ENCODE measurements at places on chromosomes 12 and 14.

- no peaks in the 10 kb centered on the region for H3K36me3 ChIP-seq
- no peak for DNase-seq
- H3K27ac ChIP-seq = no peak overlapping the region
- no peaks in the 10 kb centered on the region for H3K4me1 ChIP-seq
- H3K27me3 ChIP-seq = no peaks in the 10 kb centered on the region
- H3K4me3 ChIP-seq = no peak overlapping the region
Measured at GRCh38 chr12:4346931-4347330, 25.9 kb downstream of the TIGAR start.

- peak; percentile 57 for DNase-seq
- H3K27ac ChIP-seq = peak overlapping the region; percentile 89
- no peaks in the 10 kb centered on the region for H3K27me3 ChIP-seq
- H3K36me3 ChIP-seq = peaks cover 39% of the 10 kb centered on the region
- peaks cover 34% of the 10 kb centered on the region for H3K4me1 ChIP-seq
Measured at GRCh38 chr12:56629459-56630179, 507 bp downstream of the BAZ2A start.

GRCh38 chr14:20836668-20837338 lies 34.2 kb upstream of the RNASE1 start:
- H3K36me3 ChIP-seq = no peaks in the 10 kb centered on the region
- no peaks in the 10 kb centered on the region for H3K27me3 ChIP-seq
- H3K27ac ChIP-seq = no peak overlapping the region
- H3K4me1 ChIP-seq = no peaks in the 10 kb centered on the region
- peak; percentile 36 for DNase-seq

DNA sequence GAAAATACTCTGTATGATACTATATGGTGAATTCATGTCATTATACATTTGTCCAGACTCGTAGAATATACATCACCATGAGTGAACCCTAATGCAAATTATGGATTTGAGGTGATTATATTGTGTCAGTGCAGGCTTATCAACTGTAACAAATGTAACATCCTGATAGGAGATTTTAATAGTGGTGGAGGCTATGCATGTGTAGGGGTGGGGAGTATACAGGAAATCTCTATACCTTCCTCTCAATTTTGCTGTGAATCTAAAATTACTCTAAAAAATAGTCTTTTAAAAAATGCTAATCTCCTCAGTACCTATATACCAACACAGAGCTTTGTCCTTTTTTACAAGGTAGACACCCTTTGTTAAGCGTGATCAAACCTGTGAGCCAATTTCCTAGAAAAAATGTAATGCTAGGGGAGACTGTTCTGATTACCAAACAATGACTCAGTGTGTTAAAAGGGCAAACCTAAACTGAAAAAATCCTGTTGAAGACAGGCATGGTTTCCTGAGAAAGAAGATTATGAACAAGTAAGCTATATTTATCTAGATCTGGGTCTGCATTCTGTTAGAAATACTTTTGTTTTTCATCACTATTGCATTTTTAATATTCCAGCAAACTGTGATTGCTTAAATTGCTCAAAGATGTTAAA lies 170.9 kb downstream of the DUSP6 start:
- H3K4me1 ChIP-seq = no peaks in the 10 kb centered on the region
- no peaks in the 10 kb centered on the region for H3K27me3 ChIP-seq
- H3K36me3 ChIP-seq = no peaks in the 10 kb centered on the region
- H3K4me3 ChIP-seq = no peak overlapping the region

- no peak overlapping the region for H3K4me3 ChIP-seq
- no peaks in the 10 kb centered on the region for H3K4me1 ChIP-seq
- H3K36me3 ChIP-seq = no peaks in the 10 kb centered on the region
- no peak for DNase-seq
Measured at GRCh38 chr14:28704153-28704552, 62.4 kb upstream of the FOXG1 start.

DNA sequence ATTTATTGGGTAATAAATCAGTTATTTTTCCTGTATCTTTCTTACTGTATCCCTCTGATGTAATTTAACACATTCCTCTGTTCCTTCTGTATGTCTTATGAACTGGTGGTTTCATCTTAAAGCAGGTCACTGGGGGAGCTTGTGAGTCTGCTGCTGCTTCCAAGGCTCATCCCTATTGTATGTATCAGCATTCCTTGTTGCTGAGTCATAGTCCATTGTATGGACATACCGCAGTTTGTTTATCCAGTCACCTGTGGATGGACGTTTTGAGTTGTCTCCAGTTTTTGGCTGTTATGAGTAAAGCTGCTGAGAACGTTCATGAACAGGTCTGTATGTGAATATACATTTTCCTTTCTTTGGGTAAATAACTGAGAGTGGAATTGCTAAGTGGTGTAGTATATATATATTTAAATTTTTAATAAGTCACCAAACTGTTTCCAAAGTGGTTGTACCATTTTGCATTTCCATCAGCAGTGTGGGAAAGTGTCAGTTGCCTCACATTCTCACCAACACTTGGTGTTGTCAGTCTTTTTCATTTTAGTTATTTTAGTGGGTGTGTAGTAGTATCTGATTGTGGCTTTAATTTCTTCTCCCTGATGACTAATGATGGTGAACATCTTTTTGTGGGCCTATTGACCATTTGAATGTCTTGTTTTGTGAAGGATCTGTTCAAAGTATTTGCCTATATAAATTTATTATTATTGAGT lies 82.7 kb downstream of the BEGAIN start:
- H3K4me1 ChIP-seq = peaks cover 9% of the 10 kb centered on the region
- H3K4me3 ChIP-seq = no peak overlapping the region
- H3K27ac ChIP-seq = no peak overlapping the region
- H3K27me3 ChIP-seq = no peaks in the 10 kb centered on the region

GRCh38 chr12:51171884-51172514 lies 936 bp downstream of the TFCP2 start:
- peak overlapping the region; percentile 58 for H3K4me3 ChIP-seq
- peaks cover 2% of the 10 kb centered on the region for H3K36me3 ChIP-seq
- peak overlapping the region; percentile 99 for H3K27ac ChIP-seq
- DNase-seq = no peak

DNA sequence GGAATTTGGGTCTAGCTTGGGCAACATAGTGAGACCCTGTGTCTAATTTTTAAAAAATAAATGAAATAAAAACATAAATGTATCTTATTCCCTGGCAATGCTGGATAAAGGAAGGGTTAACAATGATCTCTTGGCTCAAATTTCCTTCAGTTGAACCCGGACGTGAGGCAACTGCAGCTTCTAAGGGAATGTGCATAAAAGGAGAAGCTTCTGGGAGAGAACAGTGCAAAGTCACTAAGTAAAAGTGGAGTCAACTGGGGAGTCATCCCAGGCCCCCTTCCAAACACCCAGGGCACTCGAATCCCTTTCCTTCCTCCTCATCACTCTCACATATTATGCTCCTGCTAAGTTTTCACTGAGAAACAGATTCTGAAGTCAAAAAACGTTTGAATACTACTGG lies 147.3 kb downstream of the PPM1H start:
- no peaks in the 10 kb centered on the region for H3K27me3 ChIP-seq
- H3K36me3 ChIP-seq = peaks cover 15% of the 10 kb centered on the region
- no peak overlapping the region for H3K4me3 ChIP-seq
- DNase-seq = no peak
- no peak overlapping the region for H3K27ac ChIP-seq

DNA sequence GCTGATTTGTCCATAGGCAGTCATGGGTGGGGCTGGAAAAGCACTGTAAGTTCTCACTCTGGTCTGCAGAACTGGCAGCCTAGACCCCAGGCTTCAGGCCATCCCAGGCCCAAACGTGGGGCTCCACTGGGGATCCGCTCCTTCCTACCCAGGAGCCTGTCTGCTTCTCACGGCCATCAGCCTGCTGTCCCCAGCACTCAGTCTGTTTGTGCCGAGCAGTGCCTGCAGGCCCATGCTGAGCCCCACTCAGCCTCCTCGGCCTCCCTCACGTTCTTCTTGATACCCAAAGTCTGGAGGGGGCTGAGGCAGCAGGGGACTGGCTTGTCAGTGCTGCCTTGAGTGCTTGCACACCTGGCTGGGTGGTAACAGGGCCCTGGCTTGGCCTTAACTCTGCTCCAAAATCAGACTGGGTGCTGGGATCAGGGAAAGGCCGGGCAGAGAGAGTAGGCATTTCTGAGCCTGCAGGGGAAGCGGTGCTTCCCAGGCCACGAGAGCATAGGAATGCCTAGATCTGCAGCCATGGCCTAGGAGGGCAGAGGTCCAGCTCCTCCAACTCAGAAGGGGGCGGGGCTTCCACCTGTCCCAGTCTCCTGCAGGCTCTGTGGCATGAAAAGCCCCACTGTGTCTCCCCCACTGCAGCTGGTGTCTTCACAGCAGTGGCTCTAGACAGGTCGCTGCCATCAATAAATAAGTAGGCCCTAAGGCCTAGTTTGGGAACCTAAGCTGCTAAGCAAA lies 772.4 kb upstream of the FBXO33 start:
- no peaks in the 10 kb centered on the region for H3K27me3 ChIP-seq
- H3K4me1 ChIP-seq = no peaks in the 10 kb centered on the region
- no peak for DNase-seq
- H3K27ac ChIP-seq = no peak overlapping the region
- H3K36me3 ChIP-seq = no peaks in the 10 kb centered on the region
- H3K4me3 ChIP-seq = no peak overlapping the region

- H3K36me3 ChIP-seq = no peaks in the 10 kb centered on the region
- H3K27me3 ChIP-seq = no peaks in the 10 kb centered on the region
- H3K27ac ChIP-seq = peak overlapping the region; percentile 76
- DNase-seq = no peak
- no peak overlapping the region for H3K4me3 ChIP-seq
Measured at GRCh38 chr14:90828642-90829487, 12.6 kb upstream of the TTC7B start.

- H3K27me3 ChIP-seq = peaks cover 3% of the 10 kb centered on the region
- no peak for DNase-seq
- H3K4me3 ChIP-seq = no peak overlapping the region
- no peak overlapping the region for H3K27ac ChIP-seq
- H3K4me1 ChIP-seq = no peaks in the 10 kb centered on the region
Measured at GRCh38 chr12:52217223-52217622, 15.8 kb upstream of the KRT7 start.

DNA sequence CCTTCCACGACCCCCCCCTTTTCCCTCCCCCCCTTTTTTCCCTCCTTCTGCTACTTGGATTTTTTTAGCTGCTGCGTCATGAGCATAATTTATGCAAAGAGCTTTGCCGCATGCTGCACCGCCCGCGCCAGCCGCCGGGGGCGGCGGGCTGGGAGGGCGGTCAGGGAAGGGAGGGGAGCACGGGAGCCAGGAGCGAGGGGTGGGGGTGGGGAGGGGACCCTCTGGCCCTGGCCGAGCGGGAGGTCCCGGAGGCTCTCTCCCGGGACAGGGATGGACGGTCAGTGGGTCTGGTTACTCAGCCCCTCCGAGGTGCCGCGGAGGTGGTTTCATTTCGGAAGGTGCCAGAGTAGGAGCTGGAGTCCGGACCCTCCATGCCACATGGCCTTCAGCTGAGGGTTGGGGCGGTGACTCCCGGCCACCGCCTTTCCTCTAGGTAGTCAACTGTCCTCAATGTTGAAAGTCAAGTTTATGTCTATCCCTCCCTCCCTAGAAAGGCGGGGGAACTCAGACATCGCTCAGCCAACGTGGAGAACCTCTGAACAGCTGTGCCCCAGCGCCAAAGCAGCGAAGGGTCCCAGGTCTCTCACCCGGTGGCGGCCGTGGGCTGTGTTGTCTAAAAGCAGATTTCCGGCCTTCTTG lies at the start of gene POU6F1:
Gene POU6F1, minus strand, starts transcription at position 95 of the 639 bp plus-strand sequence. CDS start 11,226 bp downstream, outside the sequence.
- H3K4me3 ChIP-seq = peak within 1 kb of the TSS; percentile 71
- peaks cover 22% of the 10 kb centered on the region for H3K4me1 ChIP-seq
- peak within 1 kb of the TSS; percentile 90 for H3K27ac ChIP-seq
- H3K27me3 ChIP-seq = no peaks in the 10 kb centered on the region
- H3K36me3 ChIP-seq = no peaks in the 10 kb centered on the region

- no peaks in the 10 kb centered on the region for H3K36me3 ChIP-seq
- no peak overlapping the region for H3K4me3 ChIP-seq
- DNase-seq = no peak
- peaks cover 7% of the 10 kb centered on the region for H3K4me1 ChIP-seq
- no peaks in the 10 kb centered on the region for H3K27me3 ChIP-seq
Measured at GRCh38 chr14:36967892-36968555, 204.4 kb downstream of the SLC25A21 start.

DNA sequence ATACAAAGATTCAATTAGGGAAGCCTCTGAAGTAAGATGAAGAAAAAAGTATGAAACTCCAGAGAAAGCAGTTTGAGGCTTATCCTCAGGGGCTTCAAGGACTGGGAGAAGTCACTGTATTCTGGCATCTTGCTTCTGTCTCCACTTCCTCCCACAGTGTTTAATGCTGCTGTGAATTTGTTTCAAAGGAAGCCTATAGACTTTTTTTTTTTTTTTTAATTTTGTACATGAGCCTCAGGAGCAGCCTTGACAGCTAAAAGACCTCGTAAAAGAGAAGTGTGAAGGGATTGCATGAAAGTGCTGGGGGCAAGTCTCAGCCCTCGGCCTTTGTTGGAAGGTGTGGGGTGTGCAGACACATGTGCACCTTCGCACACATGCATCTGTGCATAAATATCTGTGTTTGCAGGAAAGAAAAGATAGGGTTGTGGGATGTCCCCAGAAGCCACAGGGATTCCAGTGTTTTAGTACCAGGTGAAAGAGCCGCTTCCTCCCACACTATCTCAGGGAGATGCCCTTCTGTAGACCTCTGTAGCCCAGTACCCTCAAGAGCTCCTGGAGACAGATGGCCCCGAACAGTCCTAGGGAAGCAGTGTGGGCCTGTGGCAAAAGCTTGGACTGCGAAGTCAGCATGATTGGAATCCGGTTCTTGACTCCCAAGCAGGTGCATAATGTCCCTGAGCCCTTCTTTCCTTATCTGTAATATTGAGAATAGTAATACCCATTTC lies 193.5 kb upstream of the BCL2L14 start:
- DNase-seq = no peak
- no peak overlapping the region for H3K4me3 ChIP-seq
- H3K27ac ChIP-seq = no peak overlapping the region

DNA sequence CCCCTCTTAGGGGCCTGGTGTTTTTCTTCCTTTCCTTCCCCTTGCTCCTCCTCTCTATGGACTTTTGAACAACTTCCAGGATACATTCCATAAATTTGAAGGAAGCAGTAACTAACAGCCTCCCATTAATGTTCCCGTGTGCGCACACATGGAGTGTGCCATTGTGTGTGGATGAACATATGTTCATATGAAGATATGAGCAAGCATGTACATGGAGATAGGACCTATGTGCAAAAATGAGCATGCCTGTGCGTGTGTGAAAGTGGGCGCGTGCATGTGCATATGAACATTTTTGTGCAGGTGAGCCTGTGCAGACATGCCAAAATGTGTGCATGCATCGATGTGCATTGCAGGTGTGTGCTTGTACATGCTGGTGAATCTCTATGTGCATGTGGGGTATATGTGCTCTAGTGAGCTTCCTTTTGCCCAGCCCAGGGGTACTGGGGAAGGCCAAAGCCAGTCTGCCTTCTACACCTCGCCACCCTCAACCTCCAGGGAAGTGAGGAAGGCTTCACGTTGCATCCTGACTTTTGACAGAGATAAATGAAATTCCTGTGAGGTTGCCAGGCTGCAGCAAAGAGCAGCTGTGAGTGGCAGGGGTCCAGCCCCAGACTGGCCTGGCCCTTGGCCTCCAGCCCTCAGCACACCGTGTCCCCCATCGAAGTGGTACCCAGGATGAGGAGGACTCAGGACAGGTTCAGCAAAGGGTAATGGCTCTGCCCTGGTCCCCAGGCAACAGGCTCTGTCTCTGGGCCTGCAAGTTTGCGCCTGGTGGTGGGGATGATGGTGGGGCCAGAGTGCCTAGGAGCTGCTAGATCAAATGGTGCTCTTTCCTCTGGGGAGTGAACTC lies 21.1 kb upstream of the PGF start:
- H3K4me1 ChIP-seq = peaks cover 34% of the 10 kb centered on the region
- no peak overlapping the region for H3K4me3 ChIP-seq
- H3K36me3 ChIP-seq = no peaks in the 10 kb centered on the region
- H3K27ac ChIP-seq = no peak overlapping the region
- no peaks in the 10 kb centered on the region for H3K27me3 ChIP-seq
- no peak for DNase-seq

GRCh38 chr12:30882706-30883105 lies 43.8 kb upstream of the TSPAN11 start:
- DNase-seq = no peak
- no peak overlapping the region for H3K4me3 ChIP-seq
- no peak overlapping the region for H3K27ac ChIP-seq
- no peaks in the 10 kb centered on the region for H3K36me3 ChIP-seq
